CD4-positive, alpha-beta T cell treated with Interleukin-17A for 4 hours (primary cell): ENCODE measurements at places on chromosomes 7 and 10.
A peak's percentile ranks its signal among the peaks of the same experiment; 100 is the strongest.

DNA sequence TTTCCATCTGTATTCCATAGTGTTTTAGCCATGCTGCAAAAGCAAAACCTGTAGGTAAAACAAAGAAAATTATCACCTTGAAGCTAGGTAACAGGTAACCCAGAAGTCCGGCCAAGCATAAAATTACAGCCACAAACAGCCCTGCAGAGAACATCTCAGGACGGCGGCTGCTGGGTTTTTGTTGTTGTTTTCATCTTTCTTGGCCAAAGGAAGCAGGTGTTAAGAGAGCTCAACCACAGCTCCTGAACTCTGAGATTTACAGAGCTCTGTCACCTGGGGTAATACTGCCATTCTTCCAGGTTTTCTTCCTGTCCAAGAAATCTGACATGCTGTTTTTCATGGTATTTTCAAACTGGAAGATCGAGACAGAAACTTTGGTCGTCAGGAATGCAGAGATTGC, 847 bp upstream of the SCIN start:
- no peak for DNase-seq

- no peak for DNase-seq
Observed at GRCh38 chr10:60828489-60828852, 50.2 kb downstream of the CDK1 start.

GRCh38 chr10:44743535-44743934, 167.6 kb upstream of the TMEM72 start:
- no peak for DNase-seq

- no peak for DNase-seq
Observed at GRCh38 chr10:94307046-94307615, 55.6 kb downstream of the NOC3L start.

DNA sequence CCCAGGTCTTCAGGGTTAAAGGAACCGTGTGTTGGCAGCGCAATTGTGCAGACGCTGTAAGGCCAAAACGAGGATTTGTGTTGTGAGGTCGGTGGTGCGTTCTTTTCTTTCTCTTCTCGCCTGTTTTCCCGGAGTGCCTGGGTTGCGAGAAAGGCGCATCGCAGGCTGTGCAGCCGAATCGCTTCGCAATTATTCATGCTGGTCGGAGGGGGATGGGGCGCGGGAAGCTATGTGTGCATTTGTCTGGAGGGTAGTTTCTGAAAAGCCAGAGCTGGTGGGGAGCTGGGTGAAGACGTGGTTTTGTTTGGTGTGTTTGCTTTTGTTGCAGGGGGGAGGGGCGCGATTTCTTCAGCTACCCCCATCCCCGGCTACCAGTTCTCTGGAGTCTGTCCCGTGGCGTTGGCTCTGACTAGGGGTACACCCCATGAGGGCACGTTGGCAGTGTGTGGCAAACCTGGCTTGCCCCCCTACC, 2.1 kb downstream of the MXI1 start:
- peak; percentile 84 for DNase-seq

DNA sequence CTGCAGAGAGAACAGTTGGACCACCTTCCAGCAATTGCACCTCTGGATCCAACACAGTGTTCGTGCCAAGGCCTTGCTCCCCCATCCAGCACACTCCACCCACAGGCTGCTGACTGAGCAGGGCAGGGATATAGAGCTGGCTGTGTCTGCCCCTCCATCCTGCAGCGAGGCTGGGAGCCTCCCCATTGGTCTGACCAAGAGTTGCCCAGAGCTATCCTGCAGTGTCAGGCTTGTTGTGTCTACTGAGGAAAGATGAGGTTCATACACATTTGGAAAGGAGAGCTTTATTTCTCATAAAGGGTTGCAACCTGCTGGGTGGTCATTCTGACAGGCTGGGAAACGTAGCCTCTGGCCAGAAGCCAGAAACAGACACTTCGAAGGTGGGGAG, 27.1 kb downstream of the PRF1 start:
- DNase-seq: no peak

DNA sequence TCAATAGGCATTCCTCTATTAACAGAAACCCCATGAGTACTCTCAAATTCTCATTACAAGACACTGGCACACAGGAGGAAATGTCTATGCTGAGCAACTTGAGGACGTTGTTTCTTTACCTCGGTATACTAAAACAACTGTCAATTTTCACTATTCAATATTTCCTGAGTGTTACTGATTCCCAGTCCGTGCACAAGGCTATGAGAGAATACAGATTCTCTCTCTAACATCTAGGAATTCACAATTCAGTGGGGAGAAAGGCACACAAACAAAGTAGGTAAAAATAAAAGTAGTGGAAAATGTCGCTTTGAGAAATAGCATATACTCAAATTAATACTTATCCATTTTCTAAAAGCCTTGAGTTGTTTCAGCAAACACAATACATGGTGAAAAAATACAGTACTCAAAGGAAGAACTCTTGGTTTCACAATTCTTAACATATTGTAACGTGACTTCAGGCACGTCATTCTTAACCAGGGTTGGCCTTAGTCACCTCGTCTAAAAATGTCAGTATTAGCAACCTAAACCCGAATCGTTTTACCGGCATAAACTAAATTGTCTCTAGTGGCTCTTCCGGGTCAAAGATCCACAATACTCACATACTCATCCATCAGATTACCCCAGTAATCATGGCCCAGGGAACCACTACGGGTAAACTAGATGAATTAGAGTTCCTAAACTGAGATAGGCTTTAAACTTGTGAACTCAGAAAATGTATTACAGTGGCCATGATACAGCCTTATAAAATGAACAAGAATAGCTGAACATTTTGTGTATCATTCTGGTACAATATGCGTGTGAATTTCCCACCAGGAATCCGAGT, 1.5 kb downstream of the IPMK start:
- DNase-seq: peak; percentile 29

GRCh38 chr10:97228130-97228774, 42.5 kb upstream of the SLIT1 start:
- no peak for DNase-seq

- no peak for DNase-seq
Observed at GRCh38 chr7:42812779-42813178, 99.1 kb downstream of the C7orf25 start.

- no peak for DNase-seq
Observed at GRCh38 chr7:157539521-157539920, 202.7 kb downstream of the DNAJB6 start.

DNA sequence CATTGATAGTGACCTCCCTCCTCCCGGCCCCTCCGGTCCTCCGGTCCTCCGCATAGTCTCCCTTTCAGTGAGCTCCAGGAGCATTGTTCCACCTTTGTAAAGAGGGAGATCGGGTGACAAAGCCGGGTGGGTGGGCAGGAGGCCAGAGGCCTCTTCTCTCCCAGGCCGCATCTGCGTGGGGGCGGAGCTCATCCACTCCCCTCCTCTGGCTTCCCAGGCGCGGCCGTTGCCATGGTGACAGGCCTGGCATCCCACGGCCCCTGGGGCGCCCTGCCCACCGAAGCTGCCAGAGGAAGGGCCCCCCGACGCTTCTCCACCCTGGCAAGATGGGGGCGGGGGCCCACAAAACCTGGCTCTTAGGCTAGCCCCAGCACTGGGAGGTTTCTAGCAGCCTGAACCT, 4.4 kb upstream of the FZD9 start:
- DNase-seq: no peak

GRCh38 chr7:30771880-30772425, 736 bp downstream of the MINDY4 start:
- peak; percentile 16 for DNase-seq

- no peak for DNase-seq
Observed at GRCh38 chr10:105506262-105506661, 865.2 kb downstream of the SORCS3 start.

DNA sequence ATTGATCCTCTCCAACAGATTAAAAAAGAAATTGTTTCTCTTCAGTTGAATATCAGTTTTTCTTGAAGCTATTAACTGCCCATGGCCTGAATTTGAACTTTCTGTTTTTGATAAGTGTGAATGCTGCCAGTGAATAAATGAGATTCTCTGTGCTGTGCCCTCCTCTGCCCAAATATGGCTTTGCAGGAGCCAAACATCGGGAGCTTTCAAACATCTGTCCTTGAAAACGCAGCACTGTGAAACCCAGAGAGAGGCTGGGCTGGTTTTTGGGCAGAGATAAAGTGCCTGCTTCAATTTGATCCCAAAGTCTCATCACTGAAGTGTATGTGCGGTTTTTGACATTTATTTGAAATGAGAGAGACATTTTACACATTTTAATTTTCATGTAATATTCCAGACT, 268.3 kb upstream of the SHH start:
- no peak for DNase-seq

DNA sequence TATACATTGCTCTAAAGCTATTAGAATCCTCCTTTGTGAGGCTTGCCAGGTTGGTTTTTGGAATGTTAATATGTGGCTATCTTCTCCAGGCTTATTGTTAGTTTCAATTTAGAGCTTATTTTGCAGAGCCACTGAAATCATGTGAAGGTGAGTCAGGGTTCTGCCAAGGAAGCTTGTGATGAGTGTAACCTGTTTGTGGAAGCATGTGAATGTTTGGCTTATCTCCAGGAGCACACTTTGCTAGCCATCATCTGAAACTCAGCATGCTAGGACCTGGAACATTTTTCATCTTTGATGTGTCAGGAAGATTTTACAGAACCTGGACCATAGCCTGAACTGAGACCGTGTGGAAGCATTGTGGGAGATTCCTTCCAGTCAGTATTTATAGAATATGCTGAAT, 197.3 kb downstream of the PPP1R9A start:
- no peak for DNase-seq

DNA sequence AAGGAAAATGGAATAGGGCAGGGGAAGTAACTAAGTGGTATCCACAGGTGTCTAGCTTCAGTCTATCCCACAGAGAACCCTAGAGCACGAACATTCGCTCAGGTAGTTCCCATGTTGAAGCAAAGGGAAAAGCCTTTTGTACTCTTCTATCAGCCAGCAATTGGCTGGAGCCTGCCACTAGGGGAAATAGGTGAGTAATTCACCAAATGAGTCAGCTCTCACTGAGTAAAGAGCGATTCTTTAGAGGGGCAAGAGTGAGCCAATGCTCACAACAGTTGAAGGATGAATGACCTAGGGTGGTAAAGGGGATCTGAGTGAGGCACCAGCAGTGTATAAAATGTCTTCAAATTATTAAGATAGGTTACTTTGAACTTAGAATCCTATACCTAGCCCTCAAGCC, 94.1 kb upstream of the ZNF800 start:
- DNase-seq: no peak

DNA sequence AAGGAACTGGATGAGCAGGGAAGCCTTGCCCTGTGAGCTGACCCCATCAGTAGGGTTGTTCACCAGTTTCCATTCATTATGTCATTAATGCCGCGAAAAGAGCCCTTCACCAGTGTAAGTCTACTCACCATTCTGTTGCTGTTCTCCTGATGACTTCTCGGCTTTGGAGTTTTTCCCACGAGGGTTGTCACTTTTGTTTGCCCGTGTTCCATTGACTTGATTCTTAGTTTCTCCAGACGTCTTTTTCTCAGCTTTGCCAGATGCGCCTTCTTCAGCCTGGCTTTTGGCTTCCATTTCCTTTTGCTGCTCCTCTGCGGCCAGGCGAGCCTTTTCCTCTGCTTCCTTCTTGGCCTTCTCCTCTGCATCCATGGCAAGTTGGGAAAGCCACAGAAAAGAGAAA, 128.8 kb downstream of the PPP1R17 start:
- DNase-seq: no peak

DNA sequence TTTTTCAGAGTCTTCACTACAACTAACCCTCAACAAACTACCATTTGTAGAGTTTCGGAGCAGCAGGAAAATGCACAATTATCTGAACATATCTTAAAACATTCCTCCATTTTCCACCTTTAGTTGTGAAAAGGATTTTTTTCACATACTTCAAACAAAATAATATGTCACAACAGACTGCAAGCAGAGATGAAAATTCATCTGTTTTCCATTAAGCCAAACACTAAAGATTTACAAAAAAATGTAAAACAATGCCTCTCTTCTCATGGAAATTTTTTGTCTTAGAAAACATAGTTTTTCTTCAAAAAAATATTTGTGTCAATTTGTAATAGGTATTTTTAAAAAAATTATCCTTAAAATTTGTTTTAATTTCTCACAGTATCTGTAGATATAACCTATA, 98.9 kb downstream of the ARHGAP12 start:
- DNase-seq: no peak

GRCh38 chr10:21732067-21732772, 198.2 kb downstream of the MLLT10 start:
- peak; percentile 59 for DNase-seq

DNA sequence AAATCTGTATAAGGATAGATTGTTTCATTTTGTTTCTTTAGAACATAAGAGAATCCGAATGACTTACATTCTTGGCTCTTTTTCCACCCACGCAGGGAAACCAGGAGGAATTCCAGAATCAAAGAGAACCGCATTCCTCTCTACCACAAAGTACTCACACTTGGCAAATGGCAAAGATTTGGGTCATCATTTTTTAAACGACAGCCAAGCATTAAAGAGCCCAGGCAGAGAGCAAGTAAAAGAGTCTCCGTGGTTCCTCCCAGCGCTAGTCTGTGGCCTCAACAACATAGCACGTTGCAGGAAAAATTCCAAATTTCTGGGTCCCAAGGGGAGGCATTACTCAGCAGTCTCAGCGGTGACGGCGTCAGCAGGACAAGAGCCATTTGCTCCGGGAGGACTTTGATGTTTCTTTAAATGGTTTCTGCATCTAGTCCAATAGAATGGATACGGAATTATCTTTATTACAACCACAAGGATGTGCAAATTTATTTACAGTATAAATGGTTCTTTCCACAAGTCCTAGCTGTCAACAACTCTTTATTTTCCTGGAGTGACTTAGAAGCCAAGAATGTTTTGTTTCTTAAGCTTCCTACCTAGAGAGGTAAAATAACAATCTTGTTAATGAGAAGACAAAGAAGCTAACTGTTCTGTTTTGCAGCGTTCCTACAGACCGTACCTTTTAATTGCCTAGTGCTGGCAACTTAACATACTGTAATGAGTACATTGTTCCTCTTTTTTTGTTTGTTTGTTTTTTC, 232.5 kb downstream of the SKIDA1 start:
- no peak for DNase-seq

- no peak for DNase-seq
Observed at GRCh38 chr7:16554518-16555236, 28.1 kb downstream of the LRRC72 start.

GRCh38 chr10:129373231-129373630, 93.8 kb upstream of the MGMT start:
- DNase-seq: no peak

DNA sequence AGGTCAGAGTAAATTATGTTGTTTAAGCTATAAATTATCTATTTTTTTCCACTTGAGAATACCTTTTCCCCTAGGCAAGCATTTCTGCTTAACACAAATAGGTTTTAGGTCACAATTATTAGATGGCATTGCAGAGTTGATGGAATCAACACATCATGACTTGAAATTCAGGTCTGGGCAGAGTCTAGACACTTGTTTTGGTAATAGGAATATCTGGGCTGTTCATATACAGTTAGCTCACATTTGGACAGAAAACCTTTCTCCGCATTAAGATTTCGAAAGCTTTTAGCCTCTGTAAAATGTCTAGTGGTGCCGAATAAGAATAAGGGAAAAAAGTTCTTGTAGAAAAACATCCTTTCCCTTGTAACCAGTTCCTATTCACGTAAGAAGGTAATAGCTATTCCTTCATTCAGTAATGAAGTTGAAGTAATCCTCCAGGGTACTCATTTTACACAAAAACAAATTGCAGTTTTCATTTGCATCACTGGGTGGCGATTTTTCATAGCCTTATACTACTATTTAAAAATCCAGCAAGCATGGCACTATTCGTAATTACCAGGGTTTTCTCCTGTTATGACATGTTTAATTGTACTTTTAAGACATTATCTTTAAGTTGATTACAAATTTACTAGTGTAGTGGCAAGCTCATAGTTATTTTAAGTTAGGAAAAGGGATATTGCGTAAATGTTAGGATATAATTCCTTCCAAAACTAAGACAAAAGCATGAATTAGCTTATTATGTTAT, 37.0 kb downstream of the RPA3 start:
- peak; percentile 56 for DNase-seq

- no peak for DNase-seq
Observed at GRCh38 chr7:129225931-129226572, 1.2 kb downstream of the AHCYL2 start.
